ENCODE measurements at places on chromosomes 5 and 9. TPM values are rescaled to one million over a fixed set of nuclear protein-coding genes. Genes with fewer than 3 reads are reported as not detected.
A peak's percentile ranks its signal among the peaks of the same experiment; 100 is the strongest.

ISCA1 gene
- polyA plus RNA-seq = 39.8 TPM

PTPN3 gene
- 8.9 TPM for polyA plus RNA-seq

GRM6 gene
- polyA plus RNA-seq = not detected

LCN12 gene
- polyA plus RNA-seq = 2.8 TPM

FRRS1L gene
- polyA plus RNA-seq = 0.54 TPM

MOB3B gene
- 7.6 TPM for polyA plus RNA-seq

IL5 gene
- not detected for polyA plus RNA-seq

PCDHA8 gene
- polyA plus RNA-seq = 0.10 TPM

PCDHGA6 gene
- 0.22 TPM for polyA plus RNA-seq

SYK gene
- 0.03 TPM for polyA plus RNA-seq

GRCh38 chr5:179698935-179699615 lies at the start of gene CANX:
Gene CANX (plus strand): TSS chr5:179698967. CDS start chr5:179705682, 6,715 bp downstream.
- peak; percentile 44 for DNase-seq

DNA sequence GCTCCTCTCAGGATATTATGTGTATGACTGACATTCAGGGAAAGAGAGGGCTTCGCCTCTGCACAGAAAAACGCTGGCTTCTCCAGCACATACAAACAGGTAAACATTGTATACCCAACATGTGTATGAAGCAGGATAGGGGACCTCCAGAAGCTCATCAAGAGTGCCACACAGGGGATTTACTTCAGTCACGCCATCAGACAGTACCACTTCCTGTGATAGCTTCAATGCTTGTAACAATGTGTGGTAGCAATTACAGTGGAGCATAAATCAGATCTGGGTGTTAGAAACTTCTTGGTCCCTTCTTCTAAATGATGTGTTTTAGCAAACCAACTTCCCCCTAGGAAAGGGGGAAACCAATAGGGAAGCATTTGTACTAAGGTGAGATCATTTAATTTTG lies 160.8 kb downstream of the TSSK1B start:
- no peak for DNase-seq

GRCh38 chr9:10005206-10005605 lies 607.6 kb downstream of the PTPRD start:
- no peak for DNase-seq

GRCh38 chr9:130383350-130383715 lies 61.4 kb upstream of the ASS1 start:
- no peak for DNase-seq

DNA sequence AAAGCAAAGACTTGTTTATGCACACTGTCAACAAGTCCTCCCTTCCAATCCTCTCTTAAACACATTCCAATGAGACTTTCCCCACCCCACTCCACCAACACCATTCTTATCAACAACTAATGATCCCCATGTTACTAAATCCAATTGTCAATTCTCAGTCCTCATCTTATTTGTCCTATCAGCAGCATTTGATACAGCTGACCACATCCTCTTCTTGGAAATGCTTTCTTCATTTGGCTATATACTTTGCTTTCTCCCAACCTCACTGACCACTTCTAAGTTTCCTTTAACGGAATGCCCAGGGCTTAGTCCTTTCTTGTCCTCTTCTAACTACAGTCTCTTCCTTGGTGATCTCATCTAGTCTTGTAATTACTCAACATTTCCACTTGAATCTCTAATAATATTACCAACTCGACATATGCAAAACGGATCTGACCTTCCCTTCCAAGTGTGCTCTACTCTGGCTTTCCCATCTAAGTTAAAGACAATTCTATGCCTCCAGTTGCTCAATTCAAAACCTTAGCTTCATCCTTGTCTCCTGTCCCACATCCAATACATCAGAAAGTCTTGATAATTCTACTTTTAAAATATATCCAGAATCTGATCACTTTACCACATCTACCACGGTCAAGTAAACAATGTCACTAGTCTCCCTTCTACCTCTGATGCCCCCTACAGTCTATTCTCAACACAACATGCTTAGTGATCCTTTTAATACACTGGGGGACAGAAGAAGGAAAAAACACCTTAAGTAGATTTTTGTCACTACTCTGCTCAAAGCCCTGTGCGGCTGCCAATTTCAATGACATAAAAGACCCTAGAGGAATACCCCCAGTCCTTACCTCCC lies 25.5 kb downstream of the AGTPBP1 start:
- DNase-seq = no peak

DNA sequence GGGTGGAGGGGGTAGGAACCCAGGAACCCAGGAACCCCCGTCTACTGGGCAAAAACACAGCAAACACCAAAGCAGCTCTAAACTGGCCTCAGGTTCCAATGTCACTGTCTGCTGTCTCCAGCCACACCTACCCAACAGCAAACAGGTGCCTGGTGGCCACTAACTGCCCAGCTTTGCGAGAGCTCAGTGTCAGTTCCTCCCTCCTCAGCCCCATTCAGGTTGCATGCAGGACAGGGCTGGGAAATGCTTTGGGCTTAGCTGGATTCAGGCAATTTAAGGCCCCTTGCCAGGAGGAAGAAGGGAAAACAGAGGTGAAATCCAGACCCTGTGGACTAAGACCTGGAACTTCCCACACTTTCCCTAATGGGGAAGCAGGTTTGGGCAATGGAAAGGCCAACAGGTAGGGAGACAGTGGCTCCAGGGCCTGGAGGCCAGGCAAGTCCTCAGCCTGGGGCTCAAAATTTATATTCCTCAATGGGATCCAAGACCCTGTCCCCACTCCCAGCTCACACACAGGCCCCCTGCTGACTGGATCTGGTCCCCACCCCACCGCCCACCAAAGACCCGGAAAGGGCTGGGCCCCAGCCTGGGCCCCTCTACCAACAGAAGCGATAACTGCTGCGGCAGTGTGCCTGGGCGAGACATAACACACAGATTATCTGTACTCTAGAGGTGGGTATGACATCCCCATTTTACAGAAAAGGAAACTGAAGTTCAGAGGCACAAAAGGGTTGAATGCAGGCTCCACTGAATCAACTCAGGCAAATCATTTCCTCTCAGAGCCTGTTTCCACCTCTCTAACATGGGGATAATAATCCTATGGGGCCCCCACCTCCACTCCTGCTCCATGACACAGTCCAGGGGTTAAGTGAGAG lies 3.5 kb downstream of the EEIG1 start:
- DNase-seq = no peak

DNA sequence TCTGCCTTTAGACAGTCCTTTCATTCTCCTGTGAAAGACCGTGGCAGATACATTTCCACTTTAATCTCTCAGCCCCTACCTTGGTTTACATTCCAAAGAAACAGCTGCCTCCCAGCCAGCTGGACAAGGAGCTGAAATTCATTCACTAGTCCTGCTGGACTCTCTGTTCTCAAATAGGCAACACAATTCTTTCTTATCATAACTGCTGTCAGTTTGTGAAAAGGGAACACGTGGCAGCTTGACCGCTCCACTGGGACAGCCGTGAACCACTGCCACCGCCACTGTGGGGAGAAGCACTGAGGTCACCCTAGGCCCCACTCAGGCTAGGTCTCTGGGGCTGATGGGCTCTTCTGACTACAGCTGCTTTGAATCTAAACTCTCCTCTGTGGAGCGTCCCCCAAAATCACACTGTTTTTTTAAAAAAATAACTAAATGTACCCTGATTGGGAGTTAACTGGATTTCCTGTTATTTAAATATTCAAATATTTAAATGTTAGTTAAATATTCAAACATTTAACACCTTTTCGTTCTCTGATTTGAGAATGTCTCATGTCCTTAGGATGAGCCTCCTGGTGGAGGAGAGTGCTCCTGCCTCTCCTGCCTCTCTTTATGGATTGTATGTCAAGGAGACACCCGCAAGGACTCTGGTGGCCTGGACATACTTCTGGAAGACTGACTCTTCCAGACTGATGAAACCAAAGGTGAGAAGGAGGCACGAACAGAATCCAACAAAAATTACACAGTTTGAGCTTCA lies 120.1 kb downstream of the BOD1 start:
- no peak for DNase-seq

- DNase-seq = no peak
Measured at GRCh38 chr5:139636207-139636792, 11.8 kb upstream of the CXXC5 start.

GRCh38 chr5:123358751-123359150 lies 64.5 kb downstream of the CEP120 start:
- no peak for DNase-seq

DNA sequence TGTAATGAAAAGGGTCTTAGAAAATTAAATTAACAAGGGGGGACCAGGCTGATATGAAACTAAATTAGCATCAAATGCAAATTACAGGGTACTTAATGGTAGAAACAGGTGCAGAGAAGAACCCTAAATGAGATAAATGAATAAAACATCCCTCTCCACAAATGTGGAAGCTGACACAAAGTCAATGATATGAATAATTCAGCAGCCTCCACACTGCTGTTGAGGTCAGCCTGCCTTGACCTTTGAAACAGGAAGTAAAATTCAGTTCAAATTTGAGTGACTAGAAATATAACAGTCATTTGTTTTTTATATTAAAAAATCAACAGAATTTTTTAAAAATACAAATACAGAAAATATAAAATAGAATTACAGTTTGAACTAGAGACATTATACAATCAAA lies 40.0 kb downstream of the EBF1 start:
- DNase-seq = no peak

DNA sequence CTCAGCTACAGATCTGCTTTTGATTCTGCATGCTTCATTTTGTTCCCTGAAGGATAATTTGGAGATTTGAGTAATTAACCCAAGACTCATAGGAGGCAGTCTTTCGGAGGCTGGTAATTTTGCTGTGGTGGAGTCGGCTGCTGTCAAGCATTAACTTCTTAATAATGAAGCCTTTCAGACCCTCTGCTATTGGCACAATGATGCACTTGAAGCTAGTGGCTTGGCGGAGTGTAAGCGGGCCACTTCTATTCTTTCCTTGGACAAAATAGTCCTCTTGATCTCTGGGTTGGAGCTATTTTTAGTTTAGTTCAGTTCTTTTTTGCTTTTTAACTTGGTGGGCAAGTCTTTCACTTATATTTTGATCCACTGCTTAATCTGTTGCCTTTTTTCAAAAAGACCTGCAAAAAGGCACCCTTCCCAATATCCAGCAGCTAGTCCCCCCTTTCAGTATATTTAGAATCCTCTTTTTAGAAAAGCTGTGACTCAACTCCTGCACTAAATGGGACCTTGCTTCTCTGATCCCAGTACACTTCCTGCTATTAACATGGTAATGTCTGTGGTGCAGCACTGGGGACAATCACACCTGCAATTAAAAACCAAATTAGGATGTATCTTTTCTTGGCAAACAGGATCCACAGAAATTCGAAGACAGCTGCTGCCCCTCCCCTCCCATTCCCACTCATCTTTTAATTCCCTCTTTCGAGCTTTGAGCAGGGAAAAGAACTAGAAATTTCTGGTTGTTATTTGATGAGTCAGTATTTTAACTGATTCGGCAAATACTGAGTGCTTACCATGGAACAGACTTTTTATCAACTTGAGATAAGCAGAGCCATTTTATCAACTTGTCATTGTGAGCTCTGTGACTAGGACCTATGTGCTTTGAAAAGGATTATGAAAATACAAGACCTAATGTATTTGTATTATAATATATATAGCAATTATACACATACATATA lies 169.4 kb upstream of the ANKRD55 start:
- no peak for DNase-seq

DNA sequence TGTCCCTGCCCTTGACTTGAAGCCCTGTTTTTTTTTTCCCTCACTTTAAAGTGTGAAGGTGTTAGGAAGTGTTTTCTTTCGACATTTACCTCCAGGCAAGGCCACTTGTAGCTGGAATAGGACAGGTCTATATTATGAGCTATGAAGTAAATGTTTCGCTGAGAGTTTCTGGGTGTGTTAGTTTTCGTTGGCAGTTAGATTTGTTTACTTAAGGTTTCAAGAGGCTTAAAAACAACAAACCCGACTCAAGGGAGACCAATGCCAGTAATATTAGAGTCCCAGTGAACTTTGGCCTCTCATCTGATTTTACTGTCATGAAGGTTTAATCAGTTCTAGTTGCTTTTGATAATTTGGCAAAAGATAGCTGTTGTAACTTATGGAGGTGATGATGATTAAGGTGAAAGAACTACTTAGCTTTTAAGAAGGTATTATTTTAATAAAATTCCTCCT lies 25.2 kb downstream of the OCLN start:
- DNase-seq = peak; percentile 73

GRCh38 chr9:115690786-115691496 lies 462.6 kb upstream of the PAPPA start:
- DNase-seq = peak; percentile 83

DNA sequence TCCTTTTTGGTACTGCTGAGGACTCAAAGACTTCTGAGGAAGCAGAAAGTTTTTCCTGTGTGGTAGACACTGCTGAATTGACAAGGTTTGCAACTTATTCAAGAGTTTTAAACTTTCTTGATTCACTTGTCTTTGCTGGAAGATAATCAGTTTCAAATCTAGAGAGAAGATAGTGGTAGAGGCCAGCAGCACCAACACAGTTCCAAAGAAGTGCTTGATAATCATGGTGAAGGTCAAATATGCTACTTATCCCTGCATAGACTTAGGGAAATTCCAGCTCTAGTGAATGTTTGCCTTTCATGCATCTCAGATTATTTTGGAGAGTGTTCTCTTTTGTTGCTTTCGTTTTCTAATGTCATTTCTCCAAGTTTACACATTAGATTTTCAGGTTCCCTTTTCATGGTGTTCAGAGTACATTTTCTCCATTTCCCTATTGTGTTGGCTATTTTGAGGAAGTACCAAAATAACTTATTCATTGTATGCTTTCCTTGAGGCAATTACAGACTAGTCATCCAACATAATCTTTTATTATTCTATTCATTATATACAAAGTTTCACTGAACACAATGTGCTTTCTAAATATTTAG lies 550 bp downstream of the IFNE start:
- DNase-seq = no peak

DNA sequence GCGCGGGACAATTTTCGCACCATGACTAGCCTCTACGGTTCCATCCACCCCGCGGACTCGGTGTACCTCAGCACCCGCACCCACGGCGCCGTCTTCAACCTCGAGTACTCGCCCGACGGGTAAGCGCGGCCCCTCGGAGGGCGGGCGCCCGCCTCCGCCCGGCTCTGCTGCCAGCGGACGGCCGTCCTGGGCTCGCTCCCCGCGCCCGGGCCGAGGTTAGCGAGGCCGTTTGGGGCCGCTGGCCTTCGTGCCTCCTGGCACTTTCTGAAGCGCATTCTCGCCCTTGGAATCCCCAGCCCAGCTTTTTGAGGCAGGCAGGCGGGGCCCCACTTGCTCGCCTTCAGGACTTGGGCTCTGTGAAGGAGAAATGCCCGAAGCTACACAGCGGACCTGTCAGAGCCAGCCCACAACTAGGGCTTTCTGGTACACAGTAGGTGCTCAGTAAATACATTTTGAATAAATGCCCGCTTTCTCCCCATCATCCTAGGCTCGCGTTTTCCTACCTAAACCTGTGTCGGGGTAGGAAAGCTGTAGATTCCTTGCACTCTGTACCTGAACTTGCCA lies 772 bp downstream of the DCAF10 start:
- DNase-seq = peak; percentile 12

All from A549 (cell line).